Activated T-helper 1 cell treated with anti-CD3 and anti-CD28 coated beads, Interleukin-12 subunit alpha, Interleukin-12 subunit beta, Interleukin-2, Interleukin-4 antibody, amounts not matched to agents 30 ng/mL and 10 ng/mL and 1 ng/mL, durations not matched to agents 14 hours and 24 hours and 36 hours (primary cell): ENCODE measurements at places on chromosomes 1 and 21. TPM values are rescaled to one million over a fixed set of nuclear protein-coding genes. Genes with fewer than 3 reads are reported as not detected.

The CA14 gene
- total RNA-seq = not detected in 2 replicates

The MYOM3 gene
- total RNA-seq = not detected in 2 replicates

The FCRL1 gene
- total RNA-seq = not detected in 2 replicates

The ATP6V1G3 gene
- total RNA-seq = not detected in 2 replicates

The PSRC1 gene
- 3.6 and 5.5 TPM in 2 replicates for total RNA-seq

GRCh38 chr1:214603819-214604252 is 841 bp downstream of the CENPF start:
- no peak for DNase-seq

- DNase-seq = no peak
Observed at GRCh38 chr1:29832936-29833335, 596.6 kb downstream of the PTPRU start.

GRCh38 chr1:237695878-237696277 is 194.8 kb downstream of the ZP4 start:
- no peak for DNase-seq

DNA sequence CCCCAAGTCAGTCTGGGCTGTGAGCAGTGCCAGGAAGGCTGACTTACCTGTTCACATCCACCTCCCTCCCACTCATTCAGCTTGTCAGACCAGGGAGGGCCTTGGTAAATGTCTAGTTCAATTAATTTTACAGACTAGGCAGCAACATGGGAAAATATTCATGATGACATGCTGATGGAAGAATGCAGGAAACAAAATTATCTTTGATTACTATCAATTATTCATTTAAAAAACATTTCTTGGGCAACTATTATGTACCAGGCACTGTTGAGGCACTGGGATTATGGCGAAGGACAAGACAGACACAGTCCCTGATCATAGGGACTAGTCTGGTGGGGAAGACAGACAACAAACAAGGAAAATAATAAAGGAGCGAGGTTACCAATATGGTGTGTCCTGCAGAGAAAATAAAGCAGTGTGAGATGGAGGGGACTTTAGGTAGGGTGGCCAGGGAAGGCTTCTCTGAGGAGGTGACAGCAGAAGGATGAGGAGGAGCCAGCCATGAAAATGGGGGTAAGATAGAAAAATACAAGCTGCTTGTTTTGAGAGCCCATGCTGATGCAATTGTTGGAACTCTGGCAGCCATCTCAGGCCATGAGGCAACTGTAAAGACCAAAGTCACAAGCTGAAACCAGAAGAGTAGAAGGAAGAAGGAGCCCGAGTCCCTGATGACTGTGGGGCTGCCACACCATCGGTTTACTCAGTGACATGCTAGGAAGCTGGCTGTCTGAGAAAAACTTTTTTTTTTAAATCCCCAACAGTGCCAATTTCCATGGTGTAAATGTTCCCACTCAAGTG is 14.0 kb downstream of the TRIM62 start:
- no peak for DNase-seq

DNA sequence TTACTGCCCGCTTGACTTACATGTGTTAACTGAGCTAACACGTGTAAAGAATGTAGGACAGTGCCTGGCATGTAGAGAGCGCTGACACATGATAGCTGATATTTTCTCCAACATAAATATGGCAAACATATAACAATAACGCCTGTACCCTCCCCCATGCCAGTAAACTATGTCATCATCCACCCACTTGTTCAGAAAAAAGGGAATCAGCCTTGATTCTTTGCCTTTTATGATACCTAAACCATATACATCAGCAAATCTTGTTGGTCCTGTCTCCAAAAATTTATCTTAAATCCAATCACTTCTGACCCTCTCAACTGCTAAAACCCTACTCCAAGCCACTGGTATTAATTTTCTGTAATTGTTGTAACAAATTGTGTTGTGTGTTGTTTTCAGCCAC is 1.1 kb upstream of the ZNF692 start:
- no peak for DNase-seq

- DNase-seq = no peak
Observed at GRCh38 chr1:84971957-84972356, 25.0 kb downstream of the MCOLN2 start.

- DNase-seq = no peak
Observed at GRCh38 chr1:87155170-87155569, 173.5 kb upstream of the LMO4 start.

DNA sequence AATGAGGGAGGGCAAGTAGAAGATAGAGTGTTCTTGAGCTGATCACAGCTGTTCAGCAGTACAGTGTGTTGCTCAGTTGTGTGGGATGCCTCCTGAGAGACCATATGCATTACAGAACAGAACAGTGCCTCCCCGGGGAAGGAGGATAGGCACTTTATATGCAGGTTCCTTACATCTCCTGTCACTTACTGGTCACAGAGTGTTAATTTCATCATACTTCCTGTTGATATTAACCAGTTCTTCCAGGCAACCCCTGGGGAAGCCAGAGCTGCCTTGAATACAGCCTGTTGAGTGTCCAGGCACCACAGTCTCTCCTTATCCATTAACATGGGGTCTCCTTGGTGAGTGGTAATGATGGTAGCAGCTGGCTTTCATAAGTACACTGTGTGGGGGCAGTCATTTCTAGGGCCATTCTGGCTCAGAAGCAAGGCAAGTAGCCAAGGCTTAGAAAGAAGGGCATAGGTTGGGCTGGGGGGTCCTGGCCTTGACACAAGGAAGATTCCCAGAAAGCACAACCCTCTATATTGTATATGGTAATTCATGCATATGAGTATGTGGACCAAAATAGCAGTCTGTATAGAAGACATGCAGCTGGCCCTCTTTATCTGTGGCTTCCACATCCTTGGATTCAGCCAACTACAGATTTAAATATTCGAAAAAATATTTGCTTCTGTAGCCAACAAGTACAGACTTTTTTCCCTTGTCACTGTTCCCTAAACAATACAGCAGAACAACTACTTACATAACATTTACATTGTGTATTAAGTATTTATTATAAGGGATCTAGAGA is 142.4 kb downstream of the ZP4 start:
- no peak for DNase-seq

DNA sequence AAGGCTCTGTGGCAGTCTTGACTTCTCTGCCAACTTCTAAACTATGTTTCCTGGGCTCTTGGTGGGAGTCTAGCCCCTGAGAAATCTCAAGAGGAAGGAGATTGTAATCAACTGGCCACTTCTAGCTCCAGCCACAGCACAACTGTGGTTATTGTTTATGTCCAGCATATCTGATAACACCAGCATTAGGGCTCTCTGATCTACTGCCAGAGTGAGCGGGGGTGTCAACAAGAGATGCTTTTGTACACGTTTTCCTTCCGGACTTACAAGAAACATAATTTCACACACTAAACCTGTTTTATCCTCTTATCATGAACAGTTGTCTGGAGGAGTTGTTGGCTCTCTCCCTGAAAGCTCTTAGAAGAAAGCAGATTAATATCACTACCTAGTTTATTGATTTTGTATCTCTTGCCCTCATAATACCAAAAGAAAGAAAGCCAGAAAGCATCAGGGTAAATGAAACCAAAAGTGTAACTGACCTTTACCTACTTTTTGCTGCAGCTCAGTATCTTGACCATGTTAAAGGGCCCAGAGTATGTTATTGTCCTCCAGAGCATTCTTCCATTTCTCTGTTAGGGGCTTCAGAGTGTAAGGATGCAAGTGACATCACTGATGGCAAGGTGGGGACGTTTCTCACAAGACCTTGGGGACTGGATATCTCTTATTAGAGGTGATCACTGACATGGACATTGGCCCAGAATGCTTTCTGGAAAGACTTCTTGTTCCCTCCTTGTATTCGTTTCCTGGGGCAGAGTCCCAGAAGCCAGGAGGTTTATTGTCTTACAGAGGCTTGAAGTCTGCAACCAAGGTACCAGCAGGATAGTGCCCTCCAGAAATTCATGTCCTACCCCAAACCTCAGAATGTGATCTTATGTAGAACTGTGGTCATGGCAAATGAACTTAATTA is 9.6 kb upstream of the SH2D1B start:
- DNase-seq = no peak

DNA sequence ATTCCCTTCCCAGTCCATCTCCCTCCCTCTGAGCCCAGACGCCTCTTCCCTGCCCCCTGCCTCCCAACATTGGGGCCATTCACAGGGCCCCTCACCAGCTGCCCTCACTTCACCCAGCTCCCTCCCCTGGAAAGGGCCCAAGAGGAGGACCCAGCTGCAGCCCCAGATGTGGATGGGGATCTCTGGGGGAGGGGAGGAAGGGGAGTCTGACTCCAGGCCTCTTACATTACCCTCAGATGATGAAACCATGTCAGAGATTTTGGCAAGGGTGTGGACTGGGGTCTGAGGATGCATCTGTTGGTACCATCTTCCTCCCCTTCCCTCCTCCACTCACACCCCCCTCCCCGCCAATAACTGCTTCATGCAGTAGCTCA is 1.1 kb upstream of the KIF21B start:
- no peak for DNase-seq

DNA sequence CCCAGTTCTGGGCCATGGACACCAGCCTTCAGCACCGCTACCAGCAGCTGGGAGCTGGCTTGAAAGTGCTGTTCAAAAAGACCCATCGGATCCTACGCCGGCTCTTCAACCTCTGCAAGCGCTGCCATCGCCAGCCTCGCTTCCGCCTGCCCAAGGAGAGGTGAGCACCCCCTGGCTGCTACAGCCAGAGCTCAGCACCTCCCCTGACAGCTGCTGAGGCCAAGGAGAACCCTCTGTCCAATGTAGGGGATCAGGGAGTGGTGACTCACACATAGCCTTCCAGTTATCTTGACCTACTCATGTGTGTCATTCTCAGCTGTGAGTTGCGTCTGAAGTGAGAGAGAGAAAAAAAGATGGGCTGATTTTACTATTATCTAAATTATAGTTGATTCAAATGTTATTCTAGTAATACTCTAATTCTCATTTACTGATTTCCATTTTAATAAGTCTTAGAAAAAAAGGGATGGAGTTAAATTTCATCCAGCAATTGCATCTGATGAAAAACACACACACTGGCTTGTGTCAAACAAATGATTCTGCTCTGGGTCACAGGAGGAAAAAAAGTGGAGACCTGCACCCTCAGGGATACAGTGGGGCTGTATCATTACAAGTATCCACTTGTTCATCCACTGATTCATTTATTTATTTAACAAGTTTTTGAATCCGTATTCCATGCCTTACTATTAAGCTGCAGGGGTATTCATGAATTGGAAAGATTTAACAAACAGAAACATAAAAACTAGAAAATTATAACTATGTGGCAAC is 108.0 kb downstream of the BRINP2 start:
- DNase-seq = no peak

GRCh38 chr1:2459757-2460156 is 16.3 kb upstream of the PLCH2 start:
- DNase-seq = no peak

DNA sequence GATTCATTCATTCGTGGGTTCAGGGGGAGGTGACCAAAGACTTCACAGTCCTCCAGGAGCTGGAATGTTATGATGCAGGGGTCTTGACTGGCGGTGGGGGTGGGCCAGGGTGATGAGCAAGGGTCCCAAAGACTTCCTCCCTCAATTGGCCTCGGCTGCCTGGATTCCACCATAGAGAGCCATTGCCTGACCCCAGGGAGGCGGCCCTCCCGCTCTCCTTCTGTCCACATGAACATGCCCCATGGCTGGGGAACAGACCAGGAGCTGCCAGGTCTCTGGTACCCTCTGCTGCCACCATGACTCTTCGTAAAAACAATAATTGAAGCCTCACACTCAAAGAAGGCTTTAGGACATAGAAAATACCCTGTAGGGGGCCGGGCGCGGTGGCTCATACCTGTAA is 102.5 kb upstream of the CASZ1 start:
- DNase-seq = no peak

- DNase-seq = no peak
Observed at GRCh38 chr1:9291914-9292360, 757 bp upstream of the SPSB1 start.

GRCh38 chr1:5811419-5811818 is 180.8 kb downstream of the NPHP4 start:
- DNase-seq = no peak
